ENCODE measurements at places on chromosomes 6 and 20. TPM values are rescaled to one million over a fixed set of nuclear protein-coding genes. Genes with fewer than 3 reads are reported as not detected.

OR2H1 gene
- not detected for total RNA-seq

- H3K27me3 ChIP-seq = no peaks in the 10 kb centered on the region
- peaks cover 19% of the 10 kb centered on the region for H3K4me1 ChIP-seq
- no peaks in the 10 kb centered on the region for H3K36me3 ChIP-seq
- H3K4me3 ChIP-seq = peak overlapping the region; percentile 16
- peak overlapping the region; percentile 22 for H3K27ac ChIP-seq
These were observed 143.2 kb downstream of the MBOAT1 start for GRCh38 chr6:20069021-20069522.

DNA sequence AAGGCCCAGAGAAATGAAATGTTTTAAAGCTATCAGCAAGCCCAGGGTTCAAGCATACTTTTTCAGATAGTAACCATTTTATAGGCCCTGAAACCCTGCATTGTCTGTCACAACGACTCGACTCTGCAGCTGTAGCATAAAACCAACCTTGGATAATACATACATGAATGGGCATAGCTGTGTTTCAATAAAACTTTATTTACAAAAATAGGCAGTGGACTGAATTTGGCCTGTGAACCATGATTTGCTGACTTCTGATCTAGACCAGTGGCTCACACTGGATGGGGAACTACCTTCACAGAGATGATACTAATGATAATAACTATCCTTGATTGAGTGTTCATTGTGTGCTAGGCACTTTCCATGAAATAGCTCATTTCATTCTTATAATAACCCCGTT, 97.3 kb upstream of the ZNFX1 start:
- H3K27ac ChIP-seq = no peak overlapping the region
- H3K27me3 ChIP-seq = peaks cover 11% of the 10 kb centered on the region
- H3K4me1 ChIP-seq = no peaks in the 10 kb centered on the region
- no peaks in the 10 kb centered on the region for H3K36me3 ChIP-seq
- DNase-seq = no peak
- no peak overlapping the region for H3K4me3 ChIP-seq

- H3K27me3 ChIP-seq = no peaks in the 10 kb centered on the region
- DNase-seq = no peak
- H3K27ac ChIP-seq = no peak overlapping the region
- no peaks in the 10 kb centered on the region for H3K36me3 ChIP-seq
- H3K4me1 ChIP-seq = peaks cover 5% of the 10 kb centered on the region
These were observed 195.6 kb upstream of the THBS2 start for GRCh38 chr6:169449221-169449620.

DNA sequence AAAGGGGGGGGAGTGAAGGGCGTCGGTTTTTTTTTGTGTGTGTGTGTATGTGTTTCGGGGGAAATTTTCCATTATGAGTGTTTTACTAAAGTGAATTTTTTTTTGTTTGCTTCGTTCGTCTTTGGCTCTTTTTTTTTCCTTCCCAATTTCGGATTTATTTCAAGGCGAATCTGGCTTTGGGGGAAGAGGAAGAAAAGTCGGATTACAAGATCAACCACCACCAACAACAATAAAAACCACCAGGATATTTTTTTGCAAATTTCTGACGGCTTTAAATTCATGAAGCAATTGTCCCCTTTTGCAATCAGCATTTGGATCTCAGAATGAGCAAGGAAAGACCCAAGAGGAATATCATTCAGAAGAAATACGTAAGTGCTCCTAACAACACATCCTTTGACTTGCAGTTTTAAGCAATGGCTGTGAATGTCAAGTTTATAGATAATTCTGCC, 372 bp downstream of the JARID2 start:
- no peak for DNase-seq
- H3K27ac ChIP-seq = peak overlapping the region; percentile 96
- peak overlapping the region; percentile 71 for H3K4me3 ChIP-seq
- H3K36me3 ChIP-seq = no peaks in the 10 kb centered on the region
- H3K27me3 ChIP-seq = no peaks in the 10 kb centered on the region
- H3K4me1 ChIP-seq = peaks cover 21% of the 10 kb centered on the region

GRCh38 chr6:73314577-73315492, 39.2 kb downstream of the DPPA5 start:
- no peaks in the 10 kb centered on the region for H3K27me3 ChIP-seq
- H3K4me1 ChIP-seq = no peaks in the 10 kb centered on the region
- no peak overlapping the region for H3K4me3 ChIP-seq
- DNase-seq = no peak
- no peak overlapping the region for H3K27ac ChIP-seq
- H3K36me3 ChIP-seq = no peaks in the 10 kb centered on the region

DOK5 gene
- total RNA-seq = 5.4 TPM

GRCh38 chr6:155628306-155628705, 172.7 kb upstream of the NOX3 start:
- no peak overlapping the region for H3K4me3 ChIP-seq
- H3K4me1 ChIP-seq = no peaks in the 10 kb centered on the region
- no peaks in the 10 kb centered on the region for H3K27me3 ChIP-seq

DNA sequence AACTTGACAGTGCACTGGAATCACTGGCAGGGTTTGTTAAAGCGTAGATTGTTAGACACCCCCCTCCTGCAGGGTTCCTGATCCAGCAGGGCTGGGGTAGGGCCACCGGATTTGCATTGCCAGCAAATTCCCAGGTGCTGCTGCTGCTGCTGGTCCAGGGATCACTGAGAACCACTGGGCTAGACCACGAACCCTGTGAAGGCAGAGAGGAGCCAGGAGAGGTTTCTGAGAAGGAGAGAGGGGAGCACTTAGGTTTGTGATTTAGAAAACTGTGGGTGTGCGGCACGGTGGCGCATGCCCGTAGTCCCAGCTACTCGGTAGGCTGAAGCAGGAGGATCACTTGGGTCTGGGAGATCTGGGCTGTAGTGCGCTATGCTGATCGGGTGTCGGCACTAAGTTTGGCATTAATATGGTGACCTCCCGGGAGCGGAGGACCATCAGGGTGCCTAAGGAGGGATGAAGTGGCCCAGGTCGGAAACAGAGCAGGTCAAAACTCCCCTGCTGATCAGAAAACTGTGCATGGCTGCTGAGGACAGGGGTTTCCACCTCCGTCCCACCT, 53.6 kb upstream of the FAM83D start:
- no peaks in the 10 kb centered on the region for H3K36me3 ChIP-seq
- peaks cover 44% of the 10 kb centered on the region for H3K27me3 ChIP-seq
- no peak overlapping the region for H3K4me3 ChIP-seq
- no peaks in the 10 kb centered on the region for H3K4me1 ChIP-seq
- no peak for DNase-seq
- H3K27ac ChIP-seq = no peak overlapping the region

DNA sequence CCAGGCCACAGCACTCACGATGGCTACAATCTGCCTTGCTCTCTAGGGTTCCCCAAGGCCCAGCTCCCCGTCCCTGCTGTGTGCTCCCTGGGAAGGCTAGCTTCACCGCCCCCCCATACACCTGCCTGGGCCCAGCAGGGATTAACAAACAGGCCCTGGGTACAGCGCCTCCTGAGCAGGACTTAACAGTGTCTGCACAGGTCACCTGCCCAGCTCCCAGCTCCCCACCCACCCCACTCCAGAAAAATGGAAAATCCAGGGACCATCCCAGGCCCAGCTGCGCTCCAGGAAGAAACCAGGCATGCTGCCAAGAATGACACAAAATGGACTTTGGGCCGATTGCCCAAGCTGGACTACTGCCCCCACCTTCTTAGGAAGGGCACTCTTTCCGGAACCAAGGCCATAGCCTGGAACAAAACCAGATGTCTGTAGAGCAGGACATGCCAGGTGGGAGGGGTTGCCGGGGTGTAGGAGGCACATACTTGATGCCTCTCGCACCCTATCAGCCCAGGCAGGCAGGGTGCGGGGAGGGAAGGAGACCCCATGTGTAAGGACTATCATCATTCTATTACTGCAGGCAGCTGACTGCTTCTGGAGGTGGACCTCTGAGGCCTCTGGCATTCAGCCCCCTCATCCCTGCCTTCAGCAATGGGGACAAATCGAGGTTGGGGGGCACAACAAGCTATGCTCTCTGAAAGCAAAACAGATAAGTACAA, 104.9 kb downstream of the SNX5 start:
- H3K4me1 ChIP-seq = peaks cover 5% of the 10 kb centered on the region
- no peak overlapping the region for H3K4me3 ChIP-seq
- DNase-seq = no peak
- no peaks in the 10 kb centered on the region for H3K36me3 ChIP-seq

GRCh38 chr6:30988209-30988825, 4.8 kb downstream of the MUC21 start:
- H3K27ac ChIP-seq = no peak overlapping the region
- no peaks in the 10 kb centered on the region for H3K36me3 ChIP-seq
- H3K27me3 ChIP-seq = no peaks in the 10 kb centered on the region

DNA sequence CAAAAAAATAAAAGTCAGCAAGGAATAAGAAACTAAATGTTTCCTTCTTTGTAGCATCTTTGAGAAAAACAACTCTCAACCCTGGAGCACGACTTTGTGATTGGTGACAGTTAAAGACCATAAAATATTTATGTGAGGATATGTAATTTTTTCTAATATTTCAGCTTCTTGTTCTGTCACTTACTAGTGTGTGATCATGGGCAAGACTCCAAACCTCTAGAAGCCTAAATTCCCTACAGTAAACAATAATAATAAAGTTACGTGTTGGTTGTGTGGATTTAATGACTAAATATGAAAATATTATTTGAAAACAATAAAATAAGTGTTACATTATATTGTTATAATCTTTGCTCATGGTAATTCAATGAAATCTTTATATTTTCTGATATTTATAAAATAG, 735.6 kb upstream of the MARCKS start:
- H3K27ac ChIP-seq = no peak overlapping the region
- no peak for DNase-seq
- no peaks in the 10 kb centered on the region for H3K36me3 ChIP-seq
- no peaks in the 10 kb centered on the region for H3K27me3 ChIP-seq

- H3K4me3 ChIP-seq = peak overlapping the region; percentile 43
- DNase-seq = peak; percentile 48
- peaks cover 18% of the 10 kb centered on the region for H3K27me3 ChIP-seq
- H3K4me1 ChIP-seq = peaks cover 14% of the 10 kb centered on the region
- no peak overlapping the region for H3K27ac ChIP-seq
- no peaks in the 10 kb centered on the region for H3K36me3 ChIP-seq
These were observed 901 bp downstream of the KCNK15 start for GRCh38 chr20:44746367-44747165.

DNA sequence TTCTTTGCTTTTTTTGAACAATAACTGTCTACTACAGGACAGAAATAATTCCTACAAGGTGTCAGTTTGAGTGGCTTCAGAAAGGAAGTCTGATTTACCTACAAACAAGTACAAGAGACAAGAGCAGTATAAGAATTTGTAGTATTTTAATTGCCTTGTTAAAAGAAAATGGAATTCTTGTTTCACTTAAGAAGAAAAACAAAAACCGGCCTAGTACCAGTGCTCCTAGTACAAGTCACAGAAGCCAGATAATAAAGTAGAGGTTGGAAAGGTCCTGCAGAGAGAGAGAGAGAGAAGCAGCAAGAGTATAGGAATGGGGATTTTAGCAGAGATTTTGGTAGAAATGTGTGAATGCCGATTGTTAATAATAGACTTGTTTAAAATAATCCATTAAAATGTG, 6.4 kb downstream of the TAB2 start:
- peaks cover 23% of the 10 kb centered on the region for H3K4me1 ChIP-seq
- no peak for DNase-seq

GRCh38 chr6:148557796-148558321, 189.0 kb upstream of the UST start:
- H3K27ac ChIP-seq = no peak overlapping the region
- H3K4me1 ChIP-seq = no peaks in the 10 kb centered on the region
- no peaks in the 10 kb centered on the region for H3K36me3 ChIP-seq
- no peak overlapping the region for H3K4me3 ChIP-seq
- no peaks in the 10 kb centered on the region for H3K27me3 ChIP-seq

DNA sequence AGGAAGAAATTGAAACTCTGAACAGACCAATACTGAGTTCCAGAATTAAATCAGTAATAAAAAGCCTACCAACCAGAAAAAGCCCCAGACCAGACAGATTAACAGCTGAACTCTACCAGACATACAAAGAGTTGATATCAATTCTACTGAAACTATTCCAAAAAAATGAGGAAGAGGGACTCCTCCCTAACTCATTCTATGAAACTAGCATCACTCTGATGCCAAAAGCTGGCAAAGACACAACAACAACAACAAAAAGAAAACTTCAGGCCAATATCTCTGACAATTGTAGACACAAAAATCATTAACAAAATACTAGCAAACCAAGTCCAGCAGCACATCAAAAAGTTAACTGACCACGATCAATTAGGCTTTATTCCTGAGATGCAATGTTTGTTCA, 246.0 kb upstream of the RUNX2 start:
- no peak overlapping the region for H3K27ac ChIP-seq
- DNase-seq = no peak
- no peaks in the 10 kb centered on the region for H3K36me3 ChIP-seq
- H3K4me3 ChIP-seq = no peak overlapping the region
- H3K27me3 ChIP-seq = no peaks in the 10 kb centered on the region
- no peaks in the 10 kb centered on the region for H3K4me1 ChIP-seq

DNA sequence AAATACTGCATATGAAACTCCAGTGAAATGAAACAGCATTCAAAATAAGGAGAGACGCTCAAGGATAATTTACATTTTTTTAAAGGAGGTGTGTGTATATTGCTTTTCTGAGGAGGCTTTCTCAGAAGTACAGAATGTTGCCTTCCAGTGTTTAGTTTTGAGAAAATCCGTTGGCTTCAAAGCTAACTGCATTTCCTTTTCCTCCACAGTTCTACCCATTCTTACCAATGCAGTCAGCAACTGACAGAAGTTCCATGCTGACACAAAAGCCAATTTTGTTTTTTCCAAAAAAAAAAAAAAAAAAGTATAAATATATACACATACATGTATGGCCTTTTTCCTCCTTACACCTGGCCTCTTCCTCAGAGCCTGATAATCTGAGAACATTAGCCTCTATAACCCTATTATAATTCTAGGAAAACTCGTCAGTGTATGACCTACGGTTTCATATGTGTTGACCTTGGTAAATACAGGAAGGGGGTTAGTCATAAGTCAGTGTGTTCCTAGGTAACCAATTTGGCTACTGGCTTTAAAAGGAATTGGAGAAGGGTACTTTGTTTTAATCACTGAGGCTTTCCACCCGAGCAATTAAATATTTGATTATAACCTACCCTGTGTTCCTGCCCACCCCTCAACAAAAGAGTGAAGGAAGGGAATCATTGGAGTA, 24.2 kb downstream of the MGME1 start:
- H3K27ac ChIP-seq = no peak overlapping the region
- peaks cover 7% of the 10 kb centered on the region for H3K4me1 ChIP-seq
- peaks cover 25% of the 10 kb centered on the region for H3K36me3 ChIP-seq
- DNase-seq = no peak
- H3K27me3 ChIP-seq = no peaks in the 10 kb centered on the region

DNA sequence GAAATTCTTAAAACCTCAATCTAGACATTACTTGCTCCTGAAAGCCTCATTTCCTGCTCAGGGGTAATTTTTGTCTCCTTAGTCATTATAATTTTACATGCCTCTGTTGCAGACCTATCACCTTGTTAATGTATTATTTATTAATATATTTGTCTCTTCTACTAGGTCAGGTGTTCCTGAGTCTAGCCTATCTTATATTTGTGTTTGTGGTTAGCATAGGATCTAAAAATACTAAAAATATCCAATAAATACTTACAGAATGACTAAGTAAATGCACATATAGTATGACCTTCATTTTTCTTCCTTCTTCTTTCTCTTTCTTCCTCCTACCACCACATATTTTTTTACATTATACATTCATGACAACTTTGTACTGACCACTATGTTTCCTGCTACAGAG, 268.9 kb upstream of the HS3ST5 start:
- H3K4me1 ChIP-seq = no peaks in the 10 kb centered on the region
- no peak for DNase-seq
- no peaks in the 10 kb centered on the region for H3K27me3 ChIP-seq
- H3K4me3 ChIP-seq = no peak overlapping the region
- H3K36me3 ChIP-seq = no peaks in the 10 kb centered on the region
- H3K27ac ChIP-seq = no peak overlapping the region

GRCh38 chr6:5422321-5422915, 161.1 kb downstream of the FARS2 start:
- no peaks in the 10 kb centered on the region for H3K36me3 ChIP-seq
- peak; percentile 59 for DNase-seq
- no peaks in the 10 kb centered on the region for H3K27me3 ChIP-seq
